ENCODE measurements at places on chromosomes 12 and 14.

GRCh38 chr14:101600891-101601605 lies 39.8 kb downstream of the DIO3 start:
- no peak for DNase-seq

DNA sequence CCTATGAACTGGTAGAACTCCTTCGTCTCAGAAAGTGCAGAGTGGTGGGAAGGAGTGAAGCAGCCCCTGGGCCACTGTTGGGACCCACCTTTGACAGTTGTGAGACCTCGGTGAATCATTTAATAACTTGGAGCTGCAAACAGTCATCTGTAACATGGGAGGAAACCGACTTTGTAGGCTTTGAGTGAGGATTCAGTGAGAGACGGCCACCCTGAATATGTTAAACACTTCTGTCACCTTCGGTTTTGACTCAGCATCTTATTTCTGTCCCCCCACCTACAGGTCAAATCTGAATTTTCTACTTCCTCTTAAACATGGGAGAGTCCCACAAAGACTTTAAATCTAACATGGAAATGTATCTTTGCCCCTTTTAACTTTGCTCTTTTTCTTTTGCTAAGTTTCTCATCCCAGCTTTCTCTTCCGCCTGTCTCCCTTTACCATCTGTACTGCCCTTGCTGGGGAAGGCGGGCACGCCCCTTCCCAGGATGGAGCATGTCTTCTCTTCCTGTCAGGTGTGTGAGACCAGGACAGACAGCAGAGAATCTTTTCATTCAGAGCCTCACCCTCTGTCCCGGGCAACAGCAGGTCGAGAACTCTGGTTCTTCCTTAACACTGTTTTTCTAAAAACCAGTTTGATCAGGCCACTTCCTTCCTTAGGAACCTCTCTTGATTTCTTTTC lies 37.1 kb downstream of the ZC3H14 start:
- no peak for DNase-seq

DNA sequence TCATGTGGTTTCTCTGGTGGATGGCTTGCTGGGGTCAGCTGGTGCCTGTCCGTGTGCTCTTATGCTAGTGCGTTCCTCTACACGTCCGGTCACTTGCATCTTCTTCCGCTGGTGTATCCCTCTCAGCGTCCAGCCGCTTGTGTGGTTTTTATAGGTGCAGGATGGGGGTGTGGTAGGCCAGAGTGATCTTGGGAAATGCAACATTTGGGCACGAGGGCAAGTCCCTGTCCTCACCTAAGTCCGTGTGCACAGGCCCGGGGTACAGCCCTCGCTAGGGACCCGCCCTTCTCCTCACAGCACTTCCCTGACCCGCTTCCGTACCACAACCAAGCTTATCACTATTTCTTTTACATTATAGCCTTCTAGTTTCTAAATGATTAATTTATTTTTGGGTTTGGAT lies 17.3 kb downstream of the RERGL start:
- DNase-seq: no peak

DNA sequence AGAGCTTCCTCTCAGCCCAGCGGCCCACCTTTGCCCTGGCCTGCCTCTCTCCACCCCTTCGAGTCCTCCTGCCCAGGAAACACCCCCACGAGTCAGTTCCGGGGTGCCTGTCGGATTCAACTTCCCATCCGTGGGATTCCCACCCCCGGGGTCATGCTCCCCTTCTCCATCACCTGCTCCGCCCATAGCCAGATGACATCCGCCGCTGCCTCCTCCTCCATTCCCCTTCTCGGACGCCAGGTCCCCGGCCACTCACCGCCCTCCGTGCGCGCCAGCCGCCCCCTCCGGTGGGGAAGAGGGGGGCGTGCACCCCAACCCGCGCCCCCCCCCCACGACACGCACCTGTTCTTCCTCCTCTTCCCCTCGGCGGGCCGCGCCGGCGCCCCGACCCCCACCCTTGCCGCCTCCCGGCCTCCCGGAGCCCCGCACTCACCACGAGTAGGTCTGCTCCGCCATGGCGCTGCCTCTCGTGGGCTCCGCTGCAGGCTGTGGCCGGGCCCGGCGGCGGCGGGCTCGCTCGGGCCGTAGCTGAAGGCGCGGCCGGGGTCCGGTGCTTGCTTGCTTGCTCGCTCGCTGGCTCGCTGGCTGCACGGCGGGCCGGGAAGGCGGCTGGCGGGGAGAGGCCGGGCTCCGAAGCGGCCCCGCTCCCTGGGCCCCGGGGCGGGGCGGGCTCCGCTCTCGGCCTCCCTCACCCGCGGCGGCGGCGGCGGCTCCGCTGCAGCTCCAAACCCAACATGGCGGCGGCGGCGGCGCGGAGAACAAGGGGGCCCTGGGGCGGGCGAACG lies 554 bp downstream of the SPPL3 start:
- peak; percentile 37 for DNase-seq

DNA sequence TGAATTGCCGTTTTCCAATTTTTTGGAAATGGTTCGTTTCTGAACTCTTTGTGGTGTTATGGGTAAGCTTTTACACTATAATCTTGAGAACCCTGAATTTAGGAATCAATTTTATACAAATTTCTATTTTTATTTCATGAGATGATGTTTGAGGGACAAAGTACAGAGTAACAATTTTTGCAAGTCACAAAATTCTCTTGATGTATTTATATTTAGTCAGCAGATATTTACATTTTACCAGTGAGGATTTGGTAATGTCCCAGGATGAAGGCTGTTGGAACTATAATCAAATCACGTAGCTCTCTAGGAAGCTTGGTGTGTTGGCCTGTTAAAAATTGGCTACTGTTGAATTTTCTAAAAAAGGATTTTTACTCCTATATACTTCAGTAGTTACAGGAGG lies 24.2 kb downstream of the GPATCH2L start:
- DNase-seq: no peak

- DNase-seq: no peak
These were observed 82.1 kb downstream of the PLXNC1 start for GRCh38 chr12:94230357-94230905.

DNA sequence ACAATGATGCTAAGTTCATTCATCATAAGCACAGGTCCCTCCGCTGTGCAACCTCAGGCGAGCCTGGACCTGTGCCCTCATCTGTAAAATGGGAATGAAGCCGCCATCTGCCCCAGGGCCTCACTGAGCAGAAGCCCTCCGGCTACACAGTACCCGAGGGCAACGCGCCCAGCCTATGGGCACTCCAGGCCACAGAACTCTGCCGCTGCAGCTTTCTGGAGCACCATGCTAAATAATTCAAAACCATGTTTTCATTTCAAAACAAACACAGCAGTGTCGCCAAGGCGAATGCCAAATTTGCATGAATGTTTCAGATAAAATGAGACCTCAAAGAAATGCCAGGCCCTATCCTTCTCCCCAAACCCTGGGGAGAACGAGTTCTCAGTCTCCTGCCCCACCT lies 4.0 kb downstream of the NCOR2 start:
- DNase-seq: no peak
